ENCODE measurements at places on chromosomes 11 and 22. TPM values are rescaled to one million over a fixed set of nuclear protein-coding genes. Genes with fewer than 3 reads are reported as not detected.

- H3K4me1 ChIP-seq = peaks cover 5% of the 10 kb centered on the region
- no peak overlapping the region for H3K27ac ChIP-seq
- no peak overlapping the region for H3K4me3 ChIP-seq
- H3K27me3 ChIP-seq = no peaks in the 10 kb centered on the region
- H3K36me3 ChIP-seq = no peaks in the 10 kb centered on the region
- DNase-seq = peak; percentile 13
These were observed 55.1 kb upstream of the RCE1 start for GRCh38 chr11:66787934-66788758.

DNA sequence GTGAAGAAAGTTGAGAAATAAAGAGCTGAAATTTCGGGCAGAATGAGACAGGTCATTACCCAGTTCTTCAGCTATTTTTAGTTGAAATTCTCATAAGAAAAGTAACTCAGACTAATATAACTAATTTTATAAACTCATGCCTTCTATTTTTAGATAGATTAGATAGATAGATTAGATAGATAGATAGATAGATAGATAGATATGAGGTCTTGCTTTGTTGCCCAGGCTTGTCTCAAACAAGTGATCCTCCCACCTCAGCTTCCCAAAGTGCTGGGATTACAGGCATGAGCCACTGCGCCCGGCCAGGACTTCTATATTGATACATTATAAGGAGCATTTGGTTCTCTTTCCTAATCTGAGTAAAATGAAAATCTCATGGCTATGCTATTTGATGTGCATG, 26.9 kb upstream of the OR8G1 start:
- H3K27me3 ChIP-seq = no peaks in the 10 kb centered on the region
- no peak for DNase-seq
- no peaks in the 10 kb centered on the region for H3K36me3 ChIP-seq
- no peak overlapping the region for H3K4me3 ChIP-seq
- H3K27ac ChIP-seq = no peak overlapping the region

GRCh38 chr11:2772544-2773031, 72.8 kb upstream of the KCNQ1OT1 start:
- H3K36me3 ChIP-seq = no peaks in the 10 kb centered on the region
- no peak overlapping the region for H3K4me3 ChIP-seq
- peaks cover 6% of the 10 kb centered on the region for H3K27me3 ChIP-seq
- peak; percentile 75 for DNase-seq
- no peak overlapping the region for H3K27ac ChIP-seq

Gene USP2
- 0.18 TPM for total RNA-seq

DNA sequence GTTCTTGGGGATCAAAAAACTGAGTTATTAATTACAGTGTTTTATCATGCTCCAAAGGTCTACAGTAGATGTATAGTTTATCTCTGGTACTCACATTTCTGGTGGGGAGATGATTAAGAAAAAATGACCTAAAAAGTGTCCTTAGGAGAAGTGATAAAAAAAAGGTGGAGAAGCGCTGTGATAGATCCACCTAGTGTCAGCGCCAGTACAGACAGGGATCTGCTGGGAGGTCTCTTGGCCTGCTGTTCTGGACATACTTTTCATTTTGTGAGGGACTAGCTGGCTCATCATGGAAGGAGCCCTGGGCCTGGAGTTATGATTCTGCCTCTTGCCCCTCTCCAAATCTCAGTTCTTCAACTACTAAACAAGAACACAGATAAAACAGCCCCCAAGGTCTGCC, 2.9 kb downstream of the ELF5 start:
- DNase-seq = no peak
- H3K27ac ChIP-seq = no peak overlapping the region
- H3K4me3 ChIP-seq = no peak overlapping the region
- no peaks in the 10 kb centered on the region for H3K27me3 ChIP-seq

- no peaks in the 10 kb centered on the region for H3K27me3 ChIP-seq
- peaks cover 6% of the 10 kb centered on the region for H3K4me1 ChIP-seq
- H3K4me3 ChIP-seq = no peak overlapping the region
- no peaks in the 10 kb centered on the region for H3K36me3 ChIP-seq
- no peak overlapping the region for H3K27ac ChIP-seq
These were observed 53.8 kb upstream of the ME3 start for GRCh38 chr11:86726118-86726753.

- peak; percentile 52 for DNase-seq
- no peak overlapping the region for H3K4me3 ChIP-seq
- H3K36me3 ChIP-seq = peaks cover 39% of the 10 kb centered on the region
- no peak overlapping the region for H3K27ac ChIP-seq
These were observed 13.9 kb downstream of the CCND1 start for GRCh38 chr11:69654660-69655478.

Gene MMP11
- total RNA-seq = 1.4 TPM

- H3K27ac ChIP-seq = peak overlapping the region; percentile 87
- DNase-seq = no peak
- no peaks in the 10 kb centered on the region for H3K27me3 ChIP-seq
- H3K36me3 ChIP-seq = peaks cover 82% of the 10 kb centered on the region
These were observed 61.3 kb downstream of the MYH9 start for GRCh38 chr22:36326178-36327161.

DNA sequence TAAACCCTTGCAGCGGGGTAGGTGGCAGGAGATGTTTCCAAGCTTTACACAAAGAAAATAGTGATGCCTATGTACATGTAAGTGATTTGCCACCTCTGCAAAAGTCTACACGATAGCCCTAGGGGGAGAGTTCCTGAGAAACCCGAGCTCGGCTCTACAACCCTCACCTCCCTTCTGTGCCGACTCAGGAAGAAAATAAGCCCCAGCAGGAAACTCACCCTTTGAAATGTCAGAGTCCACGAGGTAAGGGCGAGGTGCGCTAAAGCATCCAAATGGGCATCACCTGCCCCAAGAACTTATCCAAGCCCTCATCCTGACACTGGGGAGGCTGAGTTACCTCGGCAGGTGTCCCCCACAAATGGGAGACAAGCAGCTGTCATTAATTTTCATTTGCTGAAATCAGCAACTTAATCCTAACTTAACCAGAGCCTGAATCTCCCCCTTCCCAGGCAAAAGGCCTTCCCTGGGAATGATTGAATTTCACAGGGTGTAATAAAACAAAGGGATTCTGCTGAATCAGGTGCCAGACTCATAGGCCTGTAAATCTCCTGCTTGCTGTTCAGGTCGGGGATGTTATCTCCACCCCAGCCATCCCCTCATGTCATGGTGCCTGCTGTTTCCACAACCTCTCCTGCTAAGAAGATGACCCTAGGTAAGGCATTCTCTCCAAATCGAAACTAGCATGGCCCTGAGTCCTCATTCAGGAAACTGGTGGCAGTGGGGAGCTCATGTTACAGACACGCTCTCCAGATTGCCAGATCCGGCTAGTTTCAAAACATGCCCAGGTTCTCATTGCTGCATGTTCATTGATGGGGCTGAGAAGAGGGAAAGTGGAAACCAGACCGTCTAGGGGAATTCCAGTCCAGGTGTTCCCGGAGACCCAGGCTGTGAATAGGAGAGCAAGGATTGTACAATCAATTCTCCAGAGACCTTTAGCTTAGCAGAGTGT, 105.3 kb upstream of the KIRREL3 start:
- H3K27ac ChIP-seq = no peak overlapping the region
- H3K4me3 ChIP-seq = no peak overlapping the region
- H3K27me3 ChIP-seq = peaks cover 35% of the 10 kb centered on the region

Gene IGSF22
- not detected for total RNA-seq

- H3K27me3 ChIP-seq = no peaks in the 10 kb centered on the region
- H3K27ac ChIP-seq = no peak overlapping the region
- H3K4me1 ChIP-seq = peaks cover 17% of the 10 kb centered on the region
- no peak overlapping the region for H3K4me3 ChIP-seq
- peaks cover 61% of the 10 kb centered on the region for H3K36me3 ChIP-seq
- DNase-seq = no peak
These were observed 7.7 kb downstream of the SLC3A2 start for GRCh38 chr11:62888406-62888805.

DNA sequence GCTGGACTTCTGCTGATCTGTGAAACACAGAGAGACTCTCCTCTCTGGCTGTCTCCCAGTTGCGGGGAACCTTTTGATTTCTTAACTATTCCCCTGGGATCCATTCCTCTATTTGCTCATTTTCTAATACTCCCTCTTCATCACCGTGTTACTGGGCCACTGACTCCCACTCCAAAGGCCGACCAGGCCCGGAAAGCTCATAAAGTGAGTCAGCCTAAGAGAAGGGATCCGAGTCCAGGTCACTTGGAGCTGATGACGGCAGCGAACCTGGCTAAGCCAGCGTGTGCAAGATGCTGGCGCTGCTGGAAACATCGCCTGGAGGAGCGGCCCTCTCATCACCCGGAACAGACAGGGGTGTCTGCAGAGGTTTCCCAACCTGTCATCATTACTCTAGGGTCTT, 112.8 kb downstream of the FBXO7 start:
- DNase-seq = no peak
- 0 out of 2 replicates have a peak, but pooled peaks cover 3% of the 10 kb centered on the region for H3K27me3 ChIP-seq
- no peak overlapping the region for H3K4me3 ChIP-seq
- no peak overlapping the region for H3K27ac ChIP-seq
- H3K4me1 ChIP-seq = peaks cover 16% of the 10 kb centered on the region
- H3K36me3 ChIP-seq = no peaks in the 10 kb centered on the region

Gene PARVG
- total RNA-seq = not detected

Gene AQP11
- 1.4 TPM for total RNA-seq

Measured in IMR-90 (cell line).